ENCODE measurements at places on chromosomes 3 and 15.

DNA sequence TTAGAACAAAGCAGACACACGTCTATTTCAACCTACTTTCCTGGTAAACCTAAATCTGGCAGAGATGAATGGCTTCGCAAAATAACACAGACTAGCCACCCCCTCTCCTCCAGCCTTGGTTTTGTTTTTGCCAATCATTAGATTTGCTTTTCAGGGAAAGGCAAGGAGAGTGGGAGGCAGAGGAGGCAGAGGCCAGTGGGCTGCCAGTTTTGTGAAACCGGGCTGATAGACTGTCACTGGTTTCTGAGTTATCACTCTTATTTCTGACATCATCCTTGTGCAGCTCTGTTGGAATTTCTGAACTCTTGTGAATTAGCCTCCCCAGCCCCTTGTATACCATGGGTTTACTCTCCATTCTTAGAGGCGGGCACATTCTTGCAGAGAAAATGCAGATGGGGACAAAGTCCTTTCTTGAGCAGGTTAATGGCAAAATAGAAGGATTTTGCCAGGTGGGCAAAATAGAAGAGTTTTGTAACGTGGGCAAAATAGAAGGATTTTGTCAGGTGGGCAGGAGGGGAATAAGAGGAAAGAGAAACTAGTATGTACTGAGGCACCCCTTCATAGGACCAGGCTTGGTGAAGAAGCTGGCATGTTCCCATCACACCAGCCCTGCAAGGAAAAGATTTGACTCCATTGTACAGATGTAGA lies 3.2 kb upstream of the FEM1B start:
- DNase-seq = no peak

DNA sequence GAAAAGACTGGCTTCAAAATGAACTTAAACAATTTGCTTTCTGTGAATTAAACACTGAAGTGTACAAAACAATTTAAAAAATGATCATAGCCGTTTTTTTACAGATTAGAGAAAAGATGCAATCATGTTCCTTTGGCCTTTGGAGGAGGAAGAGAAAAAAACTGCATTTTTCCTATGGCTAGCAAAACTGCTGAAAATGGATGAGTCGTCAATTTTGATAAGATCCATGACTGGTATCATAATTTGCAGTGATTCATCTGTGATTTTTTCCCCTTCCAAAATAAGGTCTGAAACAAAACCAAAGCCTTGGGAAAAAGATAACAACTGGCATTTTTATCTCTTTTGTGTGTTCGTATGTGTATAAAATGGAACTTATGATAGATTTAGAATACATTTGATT lies 255.6 kb upstream of the SATB1 start:
- DNase-seq = peak; percentile 6

- DNase-seq = peak; percentile 87
Measured at GRCh38 chr3:44861412-44862225, at the start of gene TMEM42. Gene TMEM42, plus strand, starts transcription at chr3:44861912. Its CDS starts 13 bp downstream, at chr3:44861925.

- no peak for DNase-seq
Measured at GRCh38 chr3:177561365-177561764, 364.1 kb upstream of the TBL1XR1 start.

- no peak for DNase-seq
Measured at GRCh38 chr15:42387603-42388002, 28.3 kb downstream of the CAPN3 start.

- no peak for DNase-seq
Measured at GRCh38 chr3:193714523-193715137, 121.6 kb downstream of the OPA1 start.

- DNase-seq = peak; percentile 59
Measured at GRCh38 chr15:62816342-62817069, 226.0 kb upstream of the TPM1 start.

DNA sequence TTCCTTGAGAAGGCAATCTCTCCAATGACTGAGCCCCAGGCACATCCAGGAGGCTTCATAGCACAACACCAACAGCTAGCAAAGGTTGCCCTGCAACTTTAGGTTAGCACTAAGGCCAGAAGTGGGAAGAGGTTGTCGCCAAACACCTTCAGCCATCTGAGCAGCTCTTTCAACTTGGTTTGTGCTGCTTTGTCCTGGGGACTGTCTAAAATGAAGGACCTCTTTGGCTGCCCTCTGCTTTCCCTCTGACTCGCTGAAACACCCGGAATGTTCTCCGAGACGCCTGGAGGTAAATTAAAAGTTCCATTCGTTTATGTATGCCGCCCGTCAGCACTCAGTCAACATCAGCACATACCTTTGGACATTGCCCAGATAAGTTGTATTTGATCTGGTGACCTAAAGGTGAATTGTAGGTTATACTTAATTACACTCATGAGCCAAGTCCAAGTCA lies 121.2 kb upstream of the NR2F2 start:
- DNase-seq = no peak

GRCh38 chr3:34200576-34200975 lies 402.1 kb downstream of the PDCD6IP start:
- DNase-seq = no peak

DNA sequence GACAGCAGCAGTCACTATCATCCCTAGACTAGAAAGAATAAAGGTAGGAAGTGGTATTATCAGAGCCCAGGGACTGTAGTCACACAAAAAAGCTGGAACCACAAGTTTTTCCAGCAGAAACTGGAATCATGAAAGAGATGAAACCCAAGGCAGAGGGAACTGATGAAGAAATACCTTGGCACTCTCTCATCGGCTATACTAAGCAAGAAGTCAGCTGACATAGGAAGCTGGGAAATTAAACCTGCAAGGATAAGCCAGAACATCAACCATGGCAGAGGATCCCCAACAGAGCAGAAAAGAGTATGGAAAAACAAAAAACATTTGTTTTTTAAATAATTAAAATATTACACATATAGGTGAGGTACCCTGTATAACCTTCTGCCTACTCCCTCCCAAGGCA lies 86.5 kb downstream of the AQR start:
- no peak for DNase-seq

DNA sequence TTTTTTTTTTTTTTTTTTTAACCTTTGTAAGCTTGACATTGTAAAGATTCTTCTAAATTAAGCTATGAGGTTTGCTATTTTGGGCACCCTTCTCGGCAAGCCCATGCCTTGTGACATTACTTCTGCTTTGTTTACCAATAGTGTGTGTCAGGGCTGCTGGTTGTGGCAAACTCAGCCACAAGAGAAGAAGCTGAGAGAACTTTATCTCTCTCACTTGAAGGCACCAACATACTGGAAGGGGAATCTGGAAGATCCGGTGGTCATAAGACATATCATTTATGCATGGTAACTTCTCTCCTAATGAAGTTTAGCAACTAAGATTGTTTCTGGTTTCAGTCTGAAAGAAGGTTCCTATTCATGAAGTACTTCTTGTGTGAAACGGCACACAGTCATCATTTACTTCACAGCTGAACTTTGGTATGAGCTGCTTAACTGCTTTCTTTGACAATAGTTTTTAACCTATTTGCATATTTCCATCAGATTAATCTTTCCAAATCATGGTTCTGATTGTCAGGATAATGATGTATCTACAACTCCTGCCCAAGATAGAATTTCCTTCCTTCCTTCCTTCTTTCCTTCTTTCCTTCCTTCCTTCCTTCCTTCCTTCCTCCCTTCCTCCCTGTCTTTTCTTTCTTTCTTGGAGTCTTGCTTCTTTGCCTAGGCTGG lies 189.3 kb downstream of the NFKBIZ start:
- no peak for DNase-seq

DNA sequence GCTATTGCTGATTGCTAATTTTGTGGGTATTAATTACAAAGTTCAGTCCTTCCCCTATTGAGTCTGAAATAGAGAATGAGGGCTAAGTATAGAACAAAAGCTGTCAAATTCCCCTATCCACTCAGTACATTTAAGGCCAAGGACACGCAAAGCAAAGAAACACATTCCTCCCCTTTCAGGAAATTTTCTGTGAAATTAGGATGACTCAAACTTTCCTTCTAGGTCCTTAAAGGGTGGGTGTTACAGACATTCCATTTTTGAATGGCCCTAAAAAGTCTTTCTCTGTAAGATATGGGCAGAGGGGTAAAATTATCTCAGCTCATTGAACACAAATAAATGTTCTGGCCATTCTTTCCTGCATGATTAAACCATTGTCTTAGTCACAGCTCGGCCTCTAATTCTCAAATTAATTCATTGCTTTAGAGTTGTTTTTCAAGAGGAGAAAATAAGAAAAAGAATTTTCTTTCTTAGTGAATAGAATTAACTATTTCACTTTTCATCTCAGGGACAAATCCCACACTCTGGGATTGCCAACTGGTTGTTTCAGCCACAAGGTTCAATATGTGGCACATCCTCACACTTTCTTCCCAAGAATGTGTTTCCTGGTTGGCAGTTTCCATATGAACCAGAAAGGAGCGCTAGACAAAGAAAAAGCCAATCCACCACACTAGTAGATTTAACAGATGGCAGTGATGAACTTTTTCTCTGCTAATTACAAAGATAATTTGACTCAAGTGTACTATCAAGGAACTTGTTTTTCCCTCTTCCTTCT lies 424.1 kb downstream of the ZNF385D start:
- peak; percentile 79 for DNase-seq

- DNase-seq = no peak
Measured at GRCh38 chr3:2578560-2578959, 479.9 kb downstream of the CNTN4 start.

DNA sequence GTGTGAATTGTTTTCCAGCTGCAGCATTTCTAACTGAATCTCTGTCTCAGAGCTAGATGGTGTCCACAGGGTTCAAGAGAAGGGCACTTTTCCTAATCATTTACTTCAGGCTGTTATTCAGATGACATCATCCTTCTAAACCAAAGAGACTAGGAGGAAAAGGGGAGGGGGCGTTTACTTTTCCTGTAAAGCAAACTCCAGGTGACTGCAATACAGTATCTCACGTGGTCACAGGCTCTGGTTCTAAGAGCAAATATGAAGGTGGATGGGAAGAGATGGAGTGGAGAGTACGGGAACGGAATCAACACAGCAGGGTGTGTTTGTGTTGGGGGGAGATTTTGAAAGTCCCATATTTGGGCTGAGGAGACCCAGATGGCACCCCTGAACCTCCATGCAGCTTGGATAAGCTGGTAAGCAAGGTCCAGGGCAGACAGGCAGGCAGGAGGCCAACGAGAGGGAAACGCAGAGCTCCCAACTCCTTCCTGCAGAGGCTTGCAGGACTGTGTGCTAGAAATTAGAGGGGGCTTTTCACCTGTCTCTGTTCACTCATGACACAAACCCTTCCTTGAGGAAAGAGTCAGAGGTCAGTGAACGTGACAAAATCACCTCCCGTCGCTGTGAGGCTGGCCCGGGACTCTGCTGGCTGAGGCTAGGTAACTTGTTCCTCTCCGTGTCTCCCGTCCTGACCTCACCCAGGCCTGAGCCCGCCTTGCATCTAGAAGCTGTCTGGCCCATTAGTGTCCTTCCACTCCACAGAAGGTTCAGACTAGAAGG lies 151.2 kb downstream of the OPA1 start:
- DNase-seq = no peak

GRCh38 chr3:123859177-123859576 lies 25.0 kb downstream of the MYLK start:
- peak; percentile 47 for DNase-seq

- DNase-seq = no peak
Measured at GRCh38 chr15:29526802-29527201, 257.2 kb upstream of the NSMCE3 start.

DNA sequence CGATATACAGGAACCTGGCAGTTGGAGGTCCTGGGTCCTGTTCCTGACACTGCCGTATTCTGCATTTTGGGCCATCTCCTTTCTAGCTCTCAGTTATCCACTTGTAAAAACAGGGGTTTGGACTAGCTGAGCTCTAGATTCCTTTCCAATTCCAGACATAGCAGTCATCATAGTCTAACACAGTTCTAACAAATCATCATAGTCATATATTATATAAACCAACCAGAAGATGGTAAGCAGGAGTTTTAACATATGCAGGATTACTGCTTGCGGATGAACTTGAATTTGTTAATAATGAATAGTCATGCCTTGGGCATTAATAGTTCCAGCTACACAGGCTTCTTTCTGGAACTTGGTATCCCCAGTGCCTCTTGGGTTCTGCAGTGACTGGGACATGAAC lies 26.6 kb downstream of the MASP1 start:
- peak; percentile 79 for DNase-seq

DNA sequence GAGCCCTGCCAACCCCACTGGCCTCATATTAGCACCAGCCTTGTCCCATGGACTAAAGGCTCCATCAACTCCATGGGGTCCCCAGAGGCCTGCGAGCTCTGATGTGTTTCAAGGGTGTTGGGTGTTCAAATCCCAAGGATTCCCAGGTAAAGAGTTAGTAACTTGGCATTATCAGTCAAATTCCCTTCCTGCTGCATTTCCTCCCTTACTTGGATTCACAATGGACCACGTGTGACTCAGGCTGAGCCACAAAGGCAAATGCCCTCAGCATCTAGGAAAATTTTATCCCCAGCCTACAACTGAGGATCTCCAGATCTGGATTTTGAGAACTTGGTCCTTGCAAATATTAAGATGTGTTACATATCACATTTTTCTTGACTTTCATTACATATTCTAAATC lies 58.8 kb downstream of the GADL1 start:
- DNase-seq = no peak

DNA sequence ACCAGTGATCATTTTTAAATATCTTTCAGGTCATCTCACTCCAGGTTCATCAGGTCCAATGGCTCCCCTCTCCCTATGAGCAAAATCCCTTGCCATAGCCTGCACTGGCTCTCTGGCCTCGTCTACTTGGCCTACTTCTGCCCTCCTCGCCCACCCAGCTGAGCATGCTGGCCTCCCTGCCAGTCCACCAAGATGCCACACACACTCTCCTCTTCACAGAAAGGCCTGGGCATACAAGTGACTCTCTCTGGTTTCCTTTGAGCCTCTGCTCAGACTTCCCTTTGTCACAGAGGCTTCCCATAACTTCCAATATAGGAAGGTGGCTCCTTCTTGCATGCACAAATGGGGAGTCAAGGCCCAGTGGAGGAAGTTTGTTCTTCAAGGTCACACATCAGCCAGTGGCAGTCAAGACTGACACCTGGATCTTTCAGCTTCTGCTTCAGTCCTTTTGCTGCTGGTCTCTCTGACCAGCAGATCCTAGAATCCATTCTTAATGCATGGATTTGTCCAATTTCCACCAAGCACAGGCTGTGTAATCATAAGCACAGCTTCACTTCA lies 223.2 kb upstream of the HES1 start:
- DNase-seq = no peak

GRCh38 chr3:113005611-113006010 lies 14.8 kb downstream of the GTPBP8 start:
- no peak for DNase-seq

DNA sequence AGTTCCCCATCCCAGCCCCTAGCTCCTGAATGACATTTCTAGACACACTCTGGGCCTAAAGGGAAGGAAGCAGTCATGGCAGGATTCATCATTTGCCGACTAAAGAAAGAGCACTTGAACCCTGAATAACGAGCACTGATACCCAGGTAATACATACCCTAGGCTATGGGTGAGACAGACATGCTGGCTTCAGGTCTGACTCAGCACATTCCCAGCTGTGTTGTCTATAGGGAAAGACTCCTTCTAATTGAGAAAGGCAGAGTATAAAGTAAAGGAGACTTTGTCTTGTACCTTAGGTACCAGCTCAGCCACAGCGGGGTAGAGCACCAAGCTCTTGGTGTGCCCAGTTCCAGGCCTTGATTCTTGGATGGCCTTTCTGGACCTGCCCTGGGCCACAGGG lies 870.5 kb downstream of the PDCD6IP start:
- DNase-seq = no peak

All from fibroblast of skin of back (primary cell).